ENCODE measurements at places on chromosomes 5 and 9. TPM values are rescaled to one million over a fixed set of nuclear protein-coding genes. Genes with fewer than 3 reads are reported as not detected.

Gene MEGF10
- not detected for total RNA-seq

DNA sequence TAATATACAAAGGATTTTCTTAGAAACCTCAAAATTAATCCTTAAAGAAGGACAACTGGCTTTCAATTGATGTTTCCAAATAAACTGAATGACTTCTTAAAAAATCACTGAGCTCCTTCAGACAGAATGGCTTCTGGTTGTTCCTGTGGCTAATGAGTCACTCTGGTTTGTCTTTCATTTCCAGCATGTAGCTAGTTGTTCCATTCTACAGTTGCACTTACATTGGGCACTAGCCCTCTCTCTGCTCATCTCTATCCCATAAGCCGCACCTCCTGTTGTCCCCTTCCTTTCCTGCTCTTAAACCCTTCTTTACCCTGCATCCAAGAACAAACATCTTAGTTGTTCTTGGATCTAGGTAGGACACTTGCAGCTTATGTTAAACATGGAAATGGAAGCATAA is 235.3 kb upstream of the HAPLN1 start:
- peak; percentile 62 for DNase-seq

DNA sequence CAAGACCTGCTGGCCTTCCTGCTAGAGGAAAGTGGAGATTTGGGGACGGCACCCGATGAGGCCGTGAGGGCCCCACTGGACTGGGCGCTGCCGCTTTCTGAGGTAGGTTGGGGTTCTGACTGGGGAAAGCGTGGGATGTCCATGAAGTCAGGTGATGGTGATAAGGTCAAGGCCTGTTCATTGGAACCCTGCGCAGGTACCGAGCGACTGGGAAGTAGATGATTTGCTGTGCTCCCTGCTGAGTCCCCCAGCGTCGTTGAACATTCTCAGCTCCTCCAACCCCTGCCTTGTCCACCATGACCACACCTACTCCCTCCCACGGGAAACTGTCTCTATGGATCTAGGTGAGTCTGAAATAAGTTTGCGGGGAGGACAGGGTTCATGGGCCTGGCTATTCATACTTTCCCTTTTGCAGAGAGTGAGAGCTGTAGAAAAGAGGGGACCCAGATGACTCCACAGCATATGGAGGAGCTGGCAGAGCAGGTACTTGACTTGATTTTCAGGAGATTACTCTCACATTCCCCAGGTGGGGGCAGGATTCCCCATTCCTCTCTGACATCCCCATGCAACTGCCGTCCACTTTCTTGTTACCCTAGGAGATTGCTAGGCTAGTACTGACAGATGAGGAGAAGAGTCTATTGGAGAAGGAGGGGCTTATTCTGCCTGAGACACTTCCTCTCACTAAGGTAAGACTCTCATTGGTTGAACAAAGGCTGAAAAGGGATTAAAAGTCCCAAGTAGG is 505 bp downstream of the CREB3 start:
- peak; percentile 63 for DNase-seq

- DNase-seq = no peak
Observed at GRCh38 chr9:105708405-105708804, 14.1 kb downstream of the TMEM38B start.

GRCh38 chr5:76166886-76167576 is 83.8 kb downstream of the SV2C start:
- no peak for DNase-seq

Gene CLTA
- total RNA-seq = 646 TPM

DNA sequence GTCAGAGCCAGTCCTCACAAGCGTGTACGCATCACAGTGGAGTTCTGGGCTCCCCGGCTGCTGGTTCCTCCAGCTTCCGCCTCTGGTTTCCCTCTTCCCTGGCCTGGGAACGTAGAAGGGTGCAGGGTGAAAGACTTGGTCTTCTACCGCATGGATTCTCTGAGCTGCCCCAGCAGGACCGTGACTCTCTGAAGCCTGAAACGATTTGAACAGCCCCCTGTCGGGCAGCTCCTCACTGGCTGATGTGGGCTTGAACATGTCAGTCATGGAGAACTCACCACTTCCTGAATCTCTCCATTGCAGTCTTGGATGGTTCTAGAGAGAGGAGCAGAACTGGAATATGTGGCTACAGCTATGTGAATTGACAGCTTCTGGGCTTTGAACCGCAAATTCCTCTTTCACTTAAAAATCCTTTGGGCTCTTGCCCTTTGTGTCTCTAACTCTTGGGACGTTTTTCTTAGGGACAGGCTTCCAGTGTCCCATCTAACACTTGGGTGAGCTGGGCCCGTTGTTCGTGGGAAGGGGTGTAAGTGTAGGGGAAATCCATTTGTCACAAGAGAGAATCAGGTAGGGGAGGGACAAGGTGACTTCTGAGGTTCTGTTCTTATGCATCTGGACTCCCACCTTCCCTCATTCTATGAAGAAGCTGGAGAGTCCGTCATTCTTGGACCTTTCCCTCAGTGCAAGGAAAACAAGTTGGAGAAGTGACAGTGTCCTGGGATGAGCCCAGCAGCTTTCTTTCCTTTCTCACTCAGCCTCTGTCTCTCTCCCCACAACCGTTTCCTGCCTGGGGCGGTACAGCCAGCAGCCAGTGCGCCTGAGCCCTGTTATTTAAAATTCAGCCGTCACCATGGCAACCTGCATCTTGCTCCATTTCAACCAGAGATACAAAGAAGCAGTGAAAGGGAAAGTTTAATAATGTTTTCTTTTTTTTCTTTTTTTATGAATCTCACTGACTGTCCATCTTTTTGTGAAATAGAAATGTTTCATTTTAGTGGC is 84.7 kb downstream of the PTTG1 start:
- DNase-seq = no peak

DNA sequence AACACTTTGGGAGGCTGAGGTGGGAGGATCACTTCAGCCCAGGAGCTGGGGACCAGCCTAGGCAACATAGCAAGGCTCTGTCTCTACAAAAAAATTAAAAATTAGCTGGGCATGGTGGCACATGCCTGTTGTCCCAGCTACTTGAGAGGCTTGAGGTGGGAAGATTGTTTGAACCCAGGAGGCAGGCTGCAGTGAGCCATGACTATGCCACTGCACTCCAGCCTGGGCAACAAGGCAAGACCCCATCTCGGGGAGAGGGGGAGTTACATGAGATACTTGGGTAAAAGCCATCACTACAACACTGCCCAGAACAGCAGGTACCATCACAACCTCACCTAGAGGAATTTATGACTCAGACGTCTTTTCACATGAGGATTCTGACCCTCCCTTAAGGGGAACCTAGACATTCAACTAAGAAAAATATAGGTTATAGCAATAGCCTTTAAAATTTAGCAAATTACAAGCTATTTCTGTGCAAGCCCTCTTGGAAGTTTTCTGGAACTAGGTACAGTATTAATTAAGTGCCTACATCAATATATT is 143.5 kb downstream of the NFIB start:
- no peak for DNase-seq

Gene PCDHGA8
- 0.31 TPM for total RNA-seq

Gene BAAT
- total RNA-seq = not detected

Gene ARL14EPL
- total RNA-seq = 1.0 TPM

DNA sequence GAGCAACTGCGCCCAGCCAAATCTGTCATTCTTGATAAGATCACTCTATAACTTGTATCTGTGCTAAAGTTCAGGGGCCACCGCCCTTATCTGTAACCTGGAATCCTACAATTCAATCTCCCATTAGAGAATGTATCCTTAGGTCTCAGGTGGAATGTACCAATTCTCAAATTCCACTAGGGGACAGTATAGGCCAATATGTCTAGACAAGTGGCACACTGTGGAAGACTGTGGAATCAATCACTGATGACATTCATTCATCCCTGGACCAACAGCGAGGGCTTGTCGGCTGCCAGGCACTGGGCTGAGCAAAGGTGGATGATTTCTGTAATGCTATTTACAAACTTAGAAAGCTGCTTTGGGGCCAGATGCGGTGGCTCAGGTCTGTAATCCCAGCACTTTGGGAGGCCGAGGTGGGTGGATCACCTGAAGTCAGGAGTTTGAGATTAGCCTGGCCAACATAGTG is 28.7 kb upstream of the MEGF9 start:
- peak; percentile 38 for DNase-seq

- peak; percentile 38 for DNase-seq
Observed at GRCh38 chr5:124059200-124059599, 547.2 kb downstream of the CSNK1G3 start.

Gene CDH9
- not detected for total RNA-seq

- DNase-seq = no peak
Observed at GRCh38 chr9:90900130-90900529, 98.5 kb downstream of the SYK start.

GRCh38 chr5:166338801-166339200 is 1952.6 kb upstream of the WWC1 start:
- DNase-seq = peak; percentile 22

- peak; percentile 35 for DNase-seq
Observed at GRCh38 chr5:40605295-40605958, 74.3 kb upstream of the PTGER4 start.

Gene MEIKIN
- not detected for total RNA-seq

DNA sequence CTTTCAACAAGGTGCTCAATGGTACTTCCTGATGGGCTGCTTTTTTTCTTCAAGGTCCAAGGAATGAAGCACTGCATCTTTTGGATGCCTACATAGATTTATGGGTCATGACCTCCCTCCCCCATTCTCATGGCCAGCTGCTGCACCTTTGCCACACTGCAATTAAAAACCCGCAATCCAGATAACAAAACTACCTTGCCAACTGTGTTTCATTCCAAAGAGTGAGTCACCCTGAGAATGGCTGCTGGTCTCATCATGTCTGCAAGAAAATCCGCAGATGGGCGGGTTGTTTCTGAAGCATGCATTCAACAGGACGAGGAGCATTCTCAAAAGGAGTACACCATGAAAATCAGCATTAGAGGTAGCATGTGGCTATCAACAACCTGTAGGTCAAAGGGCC is 139.8 kb downstream of the ELAVL2 start:
- peak; percentile 87 for DNase-seq

GRCh38 chr5:133865113-133865512 is 103.3 kb downstream of the C5orf15 start:
- DNase-seq = no peak

Gene CER1
- not detected for total RNA-seq

DNA sequence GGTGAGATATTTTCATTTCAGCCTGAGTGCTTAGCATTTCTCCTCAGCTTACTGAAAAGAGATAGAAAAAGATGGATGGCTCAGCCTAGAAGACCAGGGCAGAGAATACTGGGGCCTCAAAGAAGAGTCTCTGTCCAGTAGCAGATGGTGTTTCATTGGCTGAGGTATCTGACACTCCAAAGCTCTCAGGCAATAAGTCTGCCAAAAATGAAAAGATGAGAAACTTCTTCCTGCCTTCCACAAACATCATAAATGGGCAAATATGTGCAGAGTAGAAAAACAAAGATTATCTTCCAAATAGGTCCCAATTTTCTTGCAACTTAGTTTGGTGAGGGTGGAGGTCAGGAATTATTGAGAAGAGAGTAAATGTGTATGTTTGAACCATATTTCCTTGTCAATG is 87.4 kb upstream of the ICE1 start:
- DNase-seq = peak; percentile 35

- peak; percentile 63 for DNase-seq
Observed at GRCh38 chr5:174340226-174340625, 294.7 kb downstream of the NSG2 start.

Gene PCDHA13
- total RNA-seq = not detected

DNA sequence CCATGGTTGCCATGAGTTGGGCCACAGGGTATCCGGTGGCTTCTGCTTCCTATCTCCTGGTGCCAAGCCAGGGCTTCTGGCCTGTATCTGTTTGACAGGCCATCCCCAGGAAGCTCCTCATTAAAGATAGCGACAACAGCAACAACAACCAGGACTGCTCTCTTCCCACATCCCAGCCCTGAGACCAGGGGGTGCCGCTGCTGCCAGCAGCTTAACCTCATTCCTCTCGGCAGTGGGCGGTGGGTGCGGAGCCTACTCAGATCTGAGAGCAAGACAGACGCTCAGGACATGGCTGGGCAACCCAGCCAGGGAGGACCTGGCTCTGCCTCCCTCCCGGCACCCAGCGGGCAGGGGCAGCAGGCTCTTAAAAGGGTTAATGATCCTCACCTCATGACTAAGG is 98.3 kb downstream of the PSD2 start:
- DNase-seq = no peak

DNA sequence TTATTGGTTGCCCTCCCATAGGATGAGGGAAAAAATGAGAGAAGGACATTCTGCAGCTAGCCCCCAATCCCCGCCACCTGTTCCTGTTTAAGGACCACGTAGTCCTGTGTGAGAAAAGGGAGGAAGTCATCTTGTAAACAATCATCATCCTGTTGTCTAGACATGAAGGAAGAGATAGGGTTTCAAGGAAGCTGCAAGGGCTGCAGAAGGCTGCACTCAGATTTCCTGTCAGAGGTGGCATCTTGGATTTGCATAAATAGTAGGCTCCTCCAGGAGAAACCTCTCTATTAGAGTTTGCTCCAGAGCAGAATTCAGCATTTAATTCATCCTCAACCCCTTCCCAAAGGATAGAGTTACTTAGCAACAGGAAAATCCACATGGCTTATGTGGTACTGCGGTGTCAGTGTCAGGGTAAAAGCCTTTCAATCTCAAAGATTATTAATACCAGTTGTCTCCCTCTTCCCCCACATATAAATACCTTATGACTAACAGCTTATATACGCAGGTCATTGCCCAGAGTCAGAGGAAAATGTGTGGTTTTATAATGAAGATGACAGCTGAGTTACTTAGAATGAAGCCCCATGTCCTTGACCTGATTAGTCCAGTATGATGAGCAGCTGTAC is 4.6 kb upstream of the DNAJC18 start:
- DNase-seq = peak; percentile 82

- DNase-seq = no peak
Observed at GRCh38 chr9:100549048-100549447, 28.8 kb upstream of the CAVIN4 start.

Gene FCHO2
- total RNA-seq = 12.9 TPM

GRCh38 chr5:129399069-129399468 is 61.0 kb upstream of the ADAMTS19 start:
- no peak for DNase-seq

Gene ISL1
- total RNA-seq = not detected

DNA sequence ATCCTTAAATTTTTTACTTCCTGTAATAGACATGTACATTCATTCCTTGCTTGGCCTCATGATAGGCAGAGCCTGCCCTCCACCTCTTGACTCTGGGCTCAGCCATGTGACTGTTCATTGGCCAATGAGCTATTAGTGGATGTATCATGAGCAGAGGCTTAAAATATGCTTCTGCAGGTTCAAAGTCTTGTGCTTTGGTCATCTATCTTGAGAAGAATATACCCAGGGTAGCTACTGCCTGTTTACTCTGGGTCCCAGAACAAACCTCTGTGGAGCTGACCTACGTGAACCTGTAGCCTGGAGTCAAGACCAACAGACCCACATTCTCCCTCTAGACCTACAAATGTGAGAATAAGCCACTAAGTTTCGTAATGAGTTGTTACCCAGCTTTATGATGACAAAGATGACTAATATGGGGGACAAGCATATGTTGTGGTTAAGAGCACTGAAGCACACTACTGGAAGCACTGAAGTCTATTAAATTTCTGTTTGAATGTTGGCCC is 244.4 kb downstream of the MAST4 start:
- DNase-seq = no peak

Data from A172 (cell line).